Suprapubic skin (tissue), 4 donors: ENCODE measurements at places on chromosomes 6 and 20.

DNA sequence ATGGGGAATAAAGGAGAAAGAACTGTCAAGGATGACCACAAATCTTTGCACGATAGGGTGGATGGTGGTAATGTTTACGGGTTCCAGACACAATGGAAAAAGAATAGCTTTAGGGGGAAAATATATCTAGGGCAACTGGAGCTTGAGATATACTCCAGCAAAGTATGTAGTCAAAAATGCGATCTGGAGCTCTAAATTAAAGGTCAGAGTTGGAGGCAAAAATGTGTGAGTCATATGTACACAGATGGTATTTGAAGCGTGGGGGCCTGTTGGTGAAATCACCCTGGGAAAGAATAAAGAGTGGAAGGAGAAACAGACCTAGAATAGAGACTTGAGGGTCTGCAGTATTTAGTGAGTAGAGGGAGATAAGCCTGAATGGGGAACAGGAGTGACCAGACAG, 633.9 kb upstream of the CHD6 start:
- DNase-seq: no peak

DNA sequence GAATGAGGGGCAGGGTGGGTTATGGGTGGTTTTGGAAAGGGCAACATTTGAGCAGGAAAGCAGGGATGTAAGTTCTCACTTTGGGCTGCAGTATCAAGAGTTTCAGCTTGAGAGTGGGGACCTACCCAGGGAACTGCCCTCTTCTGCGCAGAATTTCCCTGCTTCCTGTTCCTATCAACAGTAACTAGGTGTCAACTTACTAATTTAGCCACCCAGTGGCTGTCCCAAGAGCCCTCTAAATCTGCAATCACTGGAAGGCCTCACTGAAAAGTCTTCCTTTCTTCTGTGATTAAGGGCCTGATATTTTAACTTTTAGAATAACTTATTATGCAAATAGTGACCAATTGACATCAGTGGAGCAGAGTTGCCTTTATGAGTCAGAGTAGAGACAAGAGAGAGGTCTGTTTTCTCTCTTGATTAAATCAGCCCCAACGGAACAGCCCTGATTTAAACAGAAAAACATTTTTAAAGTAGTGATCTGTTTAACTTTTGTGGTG, 118.2 kb upstream of the RIPOR2 start:
- no peak for DNase-seq

- DNase-seq: no peak
These were observed 108.7 kb upstream of the LRFN2 start for GRCh38 chr6:40695750-40696415.

DNA sequence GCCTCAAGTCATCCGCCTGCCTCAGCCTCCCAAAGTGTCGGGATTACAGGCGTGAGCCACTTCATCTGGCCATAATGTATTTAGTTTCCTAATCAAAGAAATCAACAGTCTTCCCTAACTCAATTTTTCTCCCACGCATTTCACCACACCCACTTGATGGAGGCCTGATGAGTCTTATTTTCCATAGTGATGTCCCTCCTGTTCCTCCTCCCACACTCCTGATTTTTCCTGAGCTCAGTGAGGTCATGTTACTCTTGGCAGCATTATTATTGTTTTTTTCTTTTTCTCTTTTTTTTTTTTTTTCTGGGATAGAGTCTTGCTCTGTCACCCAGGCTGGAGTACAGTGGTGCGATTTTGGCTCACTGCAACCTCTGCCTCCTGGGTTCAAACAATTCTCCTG, 8.9 kb downstream of the ABRACL start:
- DNase-seq: no peak

DNA sequence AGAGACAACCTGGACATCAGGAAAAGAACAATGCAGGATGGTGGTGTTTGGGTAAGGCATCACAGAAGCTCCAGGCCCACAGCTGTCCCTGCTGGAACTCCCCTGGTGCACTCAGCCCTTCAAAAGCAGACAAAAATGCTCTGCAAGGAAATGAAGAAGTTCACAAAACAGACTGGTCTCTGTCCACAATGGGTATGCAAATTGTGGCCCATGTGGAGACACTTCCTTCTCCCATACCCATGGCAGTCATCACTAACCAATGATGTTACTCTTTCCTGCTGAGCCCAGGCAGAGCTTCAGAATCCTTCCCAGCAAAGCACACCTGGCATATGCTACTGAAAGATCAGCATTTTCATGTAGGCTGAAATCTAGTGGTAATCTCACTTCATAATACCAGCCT, 42.6 kb upstream of the PXDC1 start:
- DNase-seq: no peak

DNA sequence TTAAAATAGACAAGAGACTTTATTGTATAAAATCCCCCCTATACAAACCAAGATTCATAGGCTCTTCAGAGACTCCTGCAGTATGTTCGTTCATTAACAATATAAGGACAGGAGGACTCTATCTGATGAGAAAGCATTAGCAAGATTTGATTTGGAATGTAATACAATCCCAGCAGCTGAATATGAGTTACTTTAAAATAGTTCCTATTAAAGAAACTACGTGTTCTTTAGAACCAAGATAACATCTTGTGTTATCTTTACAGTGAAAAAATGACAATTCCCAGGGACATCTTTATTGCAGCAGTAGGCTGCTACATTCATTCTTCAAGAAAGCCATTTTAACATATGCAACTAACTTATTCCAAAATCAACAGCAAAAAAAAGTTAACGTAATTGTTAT, 1360.1 kb upstream of the GJE1 start:
- DNase-seq: no peak

DNA sequence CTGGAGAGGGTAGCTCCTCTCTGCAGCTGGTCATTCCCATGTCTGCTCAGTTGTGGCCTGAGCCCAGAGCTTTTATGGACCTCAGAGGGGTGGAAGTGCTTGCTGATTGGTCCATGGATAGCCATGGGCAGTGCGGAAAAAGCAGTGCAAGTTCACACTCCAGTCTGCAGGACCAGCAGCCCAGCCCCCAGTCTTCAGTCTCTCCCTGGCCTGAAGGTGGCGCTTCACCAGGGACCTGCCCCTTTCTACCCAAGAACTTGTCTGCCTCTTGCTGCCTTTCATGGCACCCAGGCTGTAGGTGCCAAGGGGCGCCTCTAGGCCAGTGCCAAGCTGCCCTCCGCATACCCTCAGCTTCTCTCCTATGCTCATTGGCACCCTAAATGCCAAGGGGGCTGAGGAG, 91.0 kb downstream of the TBXT start:
- no peak for DNase-seq
